ENCODE measurements at places on chromosomes 6 and 20.
A peak's percentile ranks its signal among the peaks of the same experiment; 100 is the strongest.

DNA sequence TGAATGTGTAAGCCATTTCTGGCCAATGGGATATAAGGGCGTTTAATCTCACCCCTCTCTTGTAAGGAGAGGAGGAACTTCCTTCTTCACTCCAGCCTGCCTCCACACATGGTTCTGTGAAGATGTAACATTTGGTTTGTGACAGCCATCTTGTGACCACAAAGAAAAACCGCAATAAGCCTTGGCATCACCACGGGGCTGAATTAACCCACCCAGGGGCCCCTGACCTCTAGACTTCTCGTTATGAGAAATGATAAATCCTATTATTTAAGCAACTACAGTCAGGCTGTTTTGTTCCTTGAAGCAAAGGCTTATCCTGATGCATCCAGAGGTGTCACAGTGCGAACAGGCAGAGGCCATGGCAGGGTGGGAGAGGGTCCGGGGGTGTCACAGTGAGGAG is 139.7 kb downstream of the CDC5L start:
- no peak for DNase-seq

DNA sequence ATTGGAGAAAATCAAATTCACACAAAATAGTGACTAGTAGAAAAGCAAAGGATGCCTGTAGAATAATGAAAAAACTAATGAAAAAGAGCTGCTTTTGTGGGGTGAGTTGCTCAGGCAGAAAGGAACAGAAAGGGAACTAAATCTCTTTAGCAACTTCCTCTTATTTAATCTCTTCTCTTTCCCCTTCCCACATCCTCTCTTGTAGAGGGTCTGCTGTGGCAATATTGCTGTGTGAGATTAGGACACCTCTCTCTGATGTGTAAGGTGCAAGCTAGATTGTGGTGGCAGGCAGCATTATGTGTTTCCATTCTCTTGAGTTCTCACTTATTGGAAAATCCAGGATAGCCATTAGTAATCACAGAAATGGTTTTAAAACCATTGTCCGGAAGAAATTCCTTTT is 49.7 kb downstream of the SYNE1 start:
- no peak for DNase-seq

DNA sequence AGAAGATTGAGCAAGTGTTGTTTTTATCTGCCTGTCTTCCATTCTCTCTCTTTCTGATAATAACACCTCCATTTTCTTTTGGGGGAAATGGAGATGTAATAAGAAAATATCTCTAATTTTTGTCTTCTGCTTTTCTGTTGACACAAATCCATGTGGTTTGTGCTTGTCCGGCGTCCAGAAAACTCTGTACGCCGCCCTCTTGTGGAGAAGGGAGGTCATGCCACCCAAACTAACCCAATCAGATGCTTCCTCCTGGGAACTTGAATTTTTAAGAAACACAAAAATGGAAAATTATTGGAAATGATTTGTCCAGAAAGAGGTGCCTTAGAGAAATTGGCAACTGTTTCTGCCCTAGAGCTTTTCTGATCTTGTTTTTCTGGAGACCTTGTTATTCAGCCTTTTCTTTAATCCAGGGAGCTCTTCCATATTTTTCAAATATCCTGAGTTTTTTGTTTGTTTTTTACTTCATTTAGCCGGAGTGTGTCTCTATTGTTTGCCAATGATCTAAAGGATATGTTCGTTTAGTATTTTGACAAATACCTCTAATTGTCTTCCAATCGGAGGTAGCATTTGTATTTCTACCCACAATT is 17.8 kb upstream of the FNDC1 start:
- peak; percentile 41 for DNase-seq

GRCh38 chr6:31622684-31623091 is 2.2 kb downstream of the PRRC2A start:
- no peak for DNase-seq

DNA sequence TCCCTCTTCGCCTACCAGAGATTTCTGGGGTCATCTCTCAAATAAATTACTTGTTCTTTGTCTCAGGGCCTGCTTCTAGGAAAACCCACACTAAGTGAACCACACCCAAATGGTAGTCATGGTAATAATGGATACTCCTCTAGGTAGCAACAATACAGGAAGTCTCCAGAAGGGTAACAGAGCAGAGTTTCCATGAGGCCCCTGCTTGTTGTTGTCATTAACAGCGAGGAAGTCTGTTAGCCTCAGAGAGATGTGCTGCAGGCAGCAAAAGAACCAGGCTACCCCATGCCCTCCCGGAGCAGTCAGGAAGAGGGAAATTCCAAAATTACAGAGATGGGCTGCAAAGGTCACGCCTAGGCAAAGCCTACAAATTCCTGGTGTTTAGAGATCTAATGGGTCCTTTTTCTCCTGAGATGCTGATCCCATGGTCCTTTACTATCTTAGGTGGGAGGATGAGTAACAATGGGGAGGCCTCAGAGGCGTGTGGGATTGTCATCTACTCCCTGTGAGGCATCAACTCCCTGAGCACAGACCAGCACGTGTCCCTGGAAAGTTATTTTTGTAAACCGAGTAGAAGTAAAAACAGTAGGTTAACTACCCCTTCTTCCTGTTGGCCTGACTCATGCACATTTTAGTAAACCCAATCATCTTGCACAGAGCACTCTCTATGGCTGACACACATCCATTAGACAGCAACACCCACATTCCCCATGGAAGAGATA is 10.1 kb downstream of the ISM1 start:
- DNase-seq = no peak

GRCh38 chr6:170024940-170025339 is 265.9 kb downstream of the DLL1 start:
- DNase-seq = no peak

DNA sequence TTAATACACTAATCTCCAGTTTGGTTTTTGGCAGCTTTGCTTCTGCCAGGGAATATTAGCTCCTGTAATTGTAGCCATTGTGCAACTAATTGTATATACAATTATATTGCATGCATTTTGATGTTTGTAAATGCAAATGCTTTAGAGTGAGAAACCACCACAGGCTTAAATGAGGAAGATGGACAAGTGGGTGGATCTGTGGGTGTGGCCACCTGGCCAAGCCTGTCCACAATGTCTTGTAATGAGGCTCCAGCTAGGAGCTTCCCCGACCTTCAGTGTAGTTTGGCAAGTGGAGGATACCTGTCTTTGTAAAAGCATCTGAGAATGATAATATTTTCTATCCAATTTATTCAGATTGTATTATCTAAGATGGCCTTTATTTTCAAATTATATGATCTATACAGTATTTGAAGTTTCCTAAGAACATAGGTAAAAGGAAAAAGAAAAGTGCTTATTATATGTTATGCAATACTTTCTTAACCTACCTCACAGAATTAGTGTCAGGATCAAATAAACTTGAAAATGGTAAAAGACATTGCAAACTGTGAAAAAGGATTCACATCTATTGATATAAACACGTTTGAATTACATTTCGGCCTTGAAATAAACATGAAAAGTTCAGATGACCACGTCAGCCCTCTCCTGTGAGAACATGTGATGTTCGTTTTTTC is 49.3 kb upstream of the ARID1B start:
- no peak for DNase-seq

GRCh38 chr6:5315881-5316280 is 54.6 kb downstream of the FARS2 start:
- DNase-seq = no peak

DNA sequence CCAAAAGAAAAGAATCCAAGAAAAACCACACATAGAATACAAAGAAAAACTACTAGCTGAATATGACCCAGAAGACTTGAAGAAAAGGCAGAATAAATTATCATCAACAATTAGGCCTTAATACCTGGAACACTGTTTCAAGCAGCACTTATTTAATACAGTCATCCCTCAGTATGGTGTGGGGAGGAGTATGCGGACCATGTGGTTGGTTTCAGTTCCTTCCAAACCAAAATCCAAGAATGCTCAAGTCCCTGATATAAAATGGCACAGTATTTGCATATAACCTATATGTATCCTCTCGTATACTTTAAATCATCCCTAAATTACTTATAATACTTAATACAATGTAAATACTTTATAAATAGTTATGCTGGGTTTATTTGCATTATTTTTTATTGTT is 16.1 kb downstream of the CDK19 start:
- DNase-seq = no peak

DNA sequence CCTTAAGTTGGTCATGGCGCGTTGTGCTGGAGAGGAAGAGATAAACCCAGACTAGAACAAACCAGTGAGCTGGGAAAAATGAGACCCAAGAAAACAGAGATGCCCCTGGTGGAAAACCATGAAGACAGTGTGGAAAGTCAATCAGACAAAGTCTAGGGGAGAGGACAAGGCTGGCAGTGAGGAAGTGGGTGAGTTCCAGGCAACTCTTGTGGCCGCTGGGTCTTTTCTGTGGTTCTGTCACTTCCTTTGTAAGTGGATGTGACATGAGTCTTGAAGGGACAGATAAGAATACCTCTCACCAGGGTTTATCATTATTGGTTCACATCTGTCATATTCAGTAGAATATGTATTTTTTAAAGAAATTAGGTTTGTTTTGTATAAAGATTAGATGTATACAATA is 738.4 kb downstream of the DHX35 start:
- DNase-seq = no peak

DNA sequence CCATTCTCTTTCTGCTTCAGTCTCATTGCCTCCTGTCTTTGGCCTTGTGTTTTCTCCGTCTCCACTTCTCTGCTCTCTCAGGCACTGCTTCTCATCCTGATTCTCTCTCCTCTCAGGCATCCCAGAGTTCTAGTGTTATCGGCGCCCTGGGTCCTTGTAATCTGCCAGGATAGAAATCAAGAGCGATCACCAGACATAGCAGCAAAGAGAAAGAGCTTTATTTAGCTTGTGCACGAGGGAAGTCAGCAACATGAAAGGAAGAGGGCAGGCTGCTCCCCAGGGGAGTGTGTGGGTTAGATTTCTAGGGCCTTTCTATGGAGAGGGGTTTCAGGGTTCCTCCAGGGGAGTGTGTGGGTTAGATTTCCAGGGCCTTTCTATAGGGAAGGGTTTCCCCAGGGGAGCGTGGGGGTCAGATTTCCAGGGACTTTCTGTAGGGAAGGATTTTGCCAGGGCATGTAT is 32.5 kb downstream of the SUN5 start:
- DNase-seq = no peak

DNA sequence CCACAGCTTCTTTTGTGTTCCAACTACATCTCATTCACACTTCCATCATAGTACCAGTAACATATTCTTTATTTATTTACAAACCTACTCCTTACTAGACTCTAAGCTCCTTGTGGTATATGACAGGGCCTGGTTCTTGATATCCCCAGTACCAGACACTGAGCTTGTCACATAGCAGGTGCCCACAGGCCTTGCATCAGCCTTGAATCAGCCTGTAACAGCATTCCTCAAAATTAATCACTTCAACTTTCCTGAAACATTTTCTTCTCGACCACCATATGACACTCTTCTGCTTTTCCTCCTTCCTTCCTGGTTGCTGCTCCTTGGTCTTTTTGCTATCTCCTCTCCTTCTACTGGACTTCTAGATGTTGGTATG is 24.7 kb upstream of the SRPK1 start:
- no peak for DNase-seq

GRCh38 chr6:87636315-87636714 is 46.4 kb downstream of the ORC3 start:
- DNase-seq = no peak

DNA sequence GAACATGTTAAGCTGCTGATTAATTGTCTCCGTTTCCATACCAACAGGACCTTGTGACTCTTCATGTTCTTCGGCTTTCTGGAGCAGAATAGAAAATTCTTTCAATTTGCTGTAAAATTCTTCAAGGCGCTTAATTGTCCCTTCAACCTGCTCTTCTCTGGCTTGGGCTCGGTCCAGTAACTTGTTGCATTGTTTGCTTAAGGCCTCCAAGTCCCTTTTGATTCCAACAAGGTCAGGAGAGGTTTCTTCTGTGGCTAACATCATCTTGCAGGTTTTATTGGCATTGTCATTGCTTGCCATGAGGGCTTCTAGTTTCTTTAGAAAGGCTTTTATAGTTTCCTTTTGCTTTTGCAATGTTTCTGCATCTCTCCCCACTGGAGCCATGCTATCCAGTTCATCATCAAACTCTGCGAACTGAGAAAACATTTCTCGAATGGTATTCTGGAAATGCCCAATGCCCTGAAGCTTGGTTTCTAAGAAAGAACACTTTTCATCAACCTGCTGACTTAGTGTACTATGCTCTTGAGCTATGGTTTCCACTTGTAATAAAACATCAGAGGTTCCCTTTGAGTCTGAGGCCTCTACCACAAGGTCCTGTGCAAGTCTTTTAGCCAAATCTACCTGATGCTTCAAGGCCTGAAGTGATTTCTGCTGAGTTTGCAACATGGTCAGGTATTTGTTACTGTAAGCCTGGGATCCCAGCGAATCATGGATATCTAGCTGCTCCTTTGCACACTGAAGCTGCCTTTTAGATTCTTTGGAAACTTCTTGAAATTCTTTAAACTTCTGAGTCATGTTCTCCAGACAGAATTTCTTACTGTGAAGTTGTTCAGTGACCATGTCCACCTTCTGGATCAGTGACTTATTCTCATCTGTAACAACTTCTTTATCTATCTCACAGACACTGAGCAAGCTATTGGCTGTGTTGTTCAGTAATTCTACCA is 90.2 kb downstream of the DST start:
- DNase-seq = no peak

DNA sequence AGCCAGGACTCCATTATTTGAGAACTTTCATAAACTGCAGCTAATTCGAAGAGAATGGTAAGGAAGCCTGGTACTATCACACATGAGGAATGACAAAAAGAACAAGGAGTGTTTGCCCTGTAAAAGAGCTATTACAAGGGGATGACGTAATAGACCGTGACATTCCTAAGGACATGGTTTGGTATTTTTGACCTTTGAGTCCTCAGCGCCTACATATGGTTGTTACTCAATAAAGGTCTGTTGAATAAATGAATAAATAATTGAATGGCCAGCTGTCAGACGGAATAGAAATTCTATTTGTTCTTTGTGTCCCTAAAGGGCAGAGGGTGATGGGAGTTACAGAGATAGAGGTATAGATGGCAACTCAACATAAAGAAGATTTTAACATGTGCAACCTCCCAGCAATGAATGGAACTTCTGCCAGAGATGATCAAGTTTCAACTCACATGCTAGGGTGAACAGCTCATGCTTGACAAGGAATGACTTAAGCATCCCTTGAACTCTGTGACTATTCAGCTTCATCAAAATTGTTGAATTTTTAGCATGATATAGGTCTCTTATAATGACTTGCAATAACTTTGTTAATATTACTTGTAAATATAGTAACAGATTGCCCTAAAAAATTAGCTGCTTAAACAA is 115.4 kb downstream of the TENT5A start:
- DNase-seq = no peak

- no peak for DNase-seq
These were observed 2.3 kb upstream of the KIAA0319 start for GRCh38 chr6:24648276-24648675.

DNA sequence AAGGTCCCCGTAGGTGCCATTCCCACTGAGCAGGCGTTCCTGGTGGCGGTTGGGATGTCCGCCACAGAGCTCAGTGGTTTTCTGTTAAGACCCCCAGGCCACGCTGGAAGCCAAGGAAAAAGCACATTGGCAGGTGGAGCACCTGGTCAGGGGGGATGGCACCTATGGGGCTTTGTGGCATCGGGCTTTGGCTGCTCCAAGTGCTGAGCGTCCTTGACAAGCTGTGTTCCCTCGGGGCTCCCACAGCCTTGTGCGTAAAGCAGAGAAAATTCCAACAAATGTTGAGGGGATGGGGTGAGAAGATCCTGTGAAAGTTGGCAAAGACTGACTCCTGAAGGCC is 135.4 kb downstream of the JPH2 start:
- DNase-seq = no peak

GRCh38 chr6:162854734-162855191 is 127.0 kb downstream of the PACRG start:
- no peak for DNase-seq

- no peak for DNase-seq
These were observed 709.6 kb upstream of the MARCKS start for GRCh38 chr6:113147544-113147943.

Data from hematopoietic multipotent progenitor cell treated with erythropoietin and hydrocortisone succinate and interleukin-3 and kit ligand, for 15 days (in vitro differentiated cells).